ENCODE measurements at places on chromosomes 13 and 19.

DNA sequence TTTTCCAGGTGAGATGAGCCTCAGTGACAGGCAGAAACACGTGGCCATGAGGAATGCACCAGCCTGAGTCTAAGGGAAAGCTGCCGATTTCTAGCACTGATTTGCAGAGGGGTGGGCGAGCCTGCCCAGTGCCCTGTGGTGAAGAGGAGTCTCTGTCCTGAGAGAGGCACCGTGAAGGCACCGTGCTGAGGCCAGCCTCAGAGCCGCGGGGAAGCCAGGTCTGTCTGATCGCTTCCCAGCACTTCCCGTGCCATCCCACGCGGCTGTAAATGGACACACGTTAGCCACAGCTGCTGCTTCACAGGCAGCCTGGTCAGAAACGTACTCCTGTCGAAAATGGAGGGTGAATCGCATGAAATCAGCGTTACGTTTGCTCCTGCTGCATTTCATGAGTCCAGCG, 79.8 kb downstream of the ATP11A start:
- no peak for DNase-seq

- DNase-seq, result no peak
These were observed 792.9 kb downstream of the LIG4 start for GRCh38 chr13:107422421-107422820.

- no peak for DNase-seq
These were observed 27.3 kb upstream of the IL17D start for GRCh38 chr13:20676213-20676612.

- no peak for DNase-seq
These were observed 1.9 kb upstream of the LMTK3 start for GRCh38 chr19:48513289-48514122.

- no peak for DNase-seq
These were observed 40.5 kb downstream of the DZIP1 start for GRCh38 chr13:95603887-95604555.

DNA sequence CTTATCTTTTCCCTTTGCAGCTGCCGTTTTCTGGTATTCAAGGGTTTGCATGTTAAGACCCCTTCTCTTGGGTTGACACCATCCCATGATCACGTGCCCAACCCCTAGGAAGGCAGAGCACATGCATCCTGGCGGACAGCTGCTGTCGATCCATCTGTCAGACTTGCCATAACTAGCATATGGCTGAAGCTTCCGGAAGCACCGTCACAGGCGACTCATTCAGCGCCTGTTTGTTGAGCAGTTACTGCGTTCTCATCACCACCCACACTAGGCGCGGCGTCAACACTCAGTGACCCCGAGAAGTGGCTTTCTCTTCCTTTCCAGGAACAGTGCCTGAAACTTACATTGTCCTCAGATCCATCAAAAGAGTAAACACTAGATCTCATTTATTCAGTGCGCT, 93.6 kb downstream of the SOX1 start:
- no peak for DNase-seq

DNA sequence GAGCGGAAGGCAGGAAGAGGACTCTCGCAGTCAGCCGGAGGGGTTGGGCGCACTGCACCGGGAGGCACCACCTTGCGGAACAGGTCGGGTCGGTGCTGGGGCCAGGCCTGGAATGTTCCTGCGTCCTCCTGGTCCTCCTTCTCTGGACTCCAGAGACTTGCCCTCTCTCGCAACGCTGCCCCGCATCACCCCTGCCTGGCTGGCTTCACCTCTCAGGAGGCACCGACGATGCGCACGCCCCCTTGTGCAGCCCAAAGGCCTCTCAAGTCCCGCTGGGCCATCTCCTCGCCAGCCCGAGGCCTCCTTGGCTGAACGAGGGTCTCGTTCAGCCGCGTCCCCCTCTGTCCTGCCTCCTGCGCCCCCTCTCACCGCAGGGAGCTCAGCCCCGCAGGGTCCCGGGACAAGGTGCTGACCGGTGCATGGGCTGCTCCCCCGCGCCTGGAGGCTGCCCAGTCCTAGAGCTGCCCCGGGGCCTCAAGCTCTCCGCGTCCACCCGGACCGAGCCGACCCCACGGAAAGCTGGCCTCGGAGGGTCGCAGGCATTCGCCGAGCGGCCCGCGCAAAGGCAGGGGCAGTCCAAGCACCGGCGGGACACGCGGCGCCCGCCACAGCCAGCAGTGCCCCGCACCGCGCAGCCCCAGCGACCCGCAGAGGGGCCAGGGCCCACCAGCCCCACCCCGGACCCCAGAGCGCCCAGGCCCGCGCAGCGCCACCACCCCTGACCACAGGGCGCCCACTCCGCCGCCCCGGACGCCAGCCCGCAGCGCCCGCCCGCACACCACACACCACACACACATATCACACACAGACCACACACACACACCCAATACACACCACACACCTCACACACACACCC, 133.8 kb downstream of the CRYL1 start:
- no peak for DNase-seq

DNA sequence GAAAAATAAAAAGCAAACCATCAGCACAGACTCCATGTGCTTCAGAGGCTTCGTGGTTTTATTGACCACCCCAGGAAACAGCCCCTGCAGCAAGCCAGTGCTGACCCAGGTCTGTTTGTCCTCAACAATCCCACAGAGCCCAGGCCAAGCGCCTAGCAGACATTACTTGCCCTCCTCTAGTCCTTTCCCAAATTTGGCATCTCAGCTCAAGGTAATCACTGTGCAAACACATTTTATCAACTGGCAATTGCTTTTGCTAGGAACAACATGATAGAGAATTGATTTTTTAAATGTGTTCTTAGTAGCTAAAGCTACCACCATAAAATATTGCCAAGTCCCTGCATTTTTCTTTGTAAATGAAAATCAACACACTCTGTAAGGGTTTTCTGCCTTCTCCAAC, 121.8 kb downstream of the STOML3 start:
- DNase-seq, result no peak

DNA sequence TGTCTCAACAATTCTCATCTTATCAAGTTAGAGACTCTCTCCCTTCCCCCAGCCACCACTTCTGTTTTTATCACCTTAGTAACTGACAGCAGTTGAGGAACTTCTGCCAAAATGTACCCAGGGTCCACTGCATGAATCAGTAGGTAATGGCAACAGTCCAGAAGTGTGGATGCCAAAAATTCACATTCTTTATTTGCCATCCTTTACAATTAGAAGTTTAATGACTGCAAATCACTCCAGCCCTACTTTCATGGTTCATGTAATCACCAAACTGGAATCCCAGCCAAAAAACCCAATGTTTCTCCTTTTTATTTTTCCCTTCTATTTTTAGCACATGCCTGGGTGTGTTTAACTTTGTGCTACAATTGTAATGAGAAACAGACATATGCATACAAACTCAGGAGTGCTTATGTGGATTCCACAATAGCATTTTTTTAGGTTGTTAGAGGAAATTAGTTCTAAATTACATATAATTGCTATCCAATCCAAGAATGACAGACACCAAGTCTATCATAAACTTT, 243.5 kb downstream of the RGCC start:
- DNase-seq, result no peak

GRCh38 chr13:94292323-94292640, 187.2 kb downstream of the DCT start:
- DNase-seq, result no peak

DNA sequence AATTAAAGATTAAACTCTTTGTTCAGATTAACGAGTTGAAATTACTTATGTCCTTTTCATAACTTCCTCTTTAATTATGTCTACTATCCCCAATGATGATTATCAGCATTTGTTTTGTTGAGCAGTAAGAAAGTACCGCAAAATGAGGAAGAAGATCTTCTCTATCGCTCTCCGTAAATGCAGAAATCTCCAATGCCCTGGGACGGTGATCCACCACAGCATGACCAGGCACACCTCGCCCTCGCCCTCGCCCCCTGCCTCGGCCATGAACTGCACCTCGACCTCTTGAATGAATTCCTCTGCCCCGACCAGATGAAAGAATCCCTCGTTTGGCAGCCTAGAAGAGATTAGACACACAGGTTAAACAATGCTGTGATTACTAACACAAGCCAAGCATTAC, 69.1 kb downstream of the RBM26 start:
- DNase-seq, result no peak

GRCh38 chr19:54478677-54479266, 5.7 kb upstream of the CDC42EP5 start:
- DNase-seq, result no peak

- DNase-seq, result no peak
These were observed 8.9 kb upstream of the CRTC1 start for GRCh38 chr19:18674616-18675015.

DNA sequence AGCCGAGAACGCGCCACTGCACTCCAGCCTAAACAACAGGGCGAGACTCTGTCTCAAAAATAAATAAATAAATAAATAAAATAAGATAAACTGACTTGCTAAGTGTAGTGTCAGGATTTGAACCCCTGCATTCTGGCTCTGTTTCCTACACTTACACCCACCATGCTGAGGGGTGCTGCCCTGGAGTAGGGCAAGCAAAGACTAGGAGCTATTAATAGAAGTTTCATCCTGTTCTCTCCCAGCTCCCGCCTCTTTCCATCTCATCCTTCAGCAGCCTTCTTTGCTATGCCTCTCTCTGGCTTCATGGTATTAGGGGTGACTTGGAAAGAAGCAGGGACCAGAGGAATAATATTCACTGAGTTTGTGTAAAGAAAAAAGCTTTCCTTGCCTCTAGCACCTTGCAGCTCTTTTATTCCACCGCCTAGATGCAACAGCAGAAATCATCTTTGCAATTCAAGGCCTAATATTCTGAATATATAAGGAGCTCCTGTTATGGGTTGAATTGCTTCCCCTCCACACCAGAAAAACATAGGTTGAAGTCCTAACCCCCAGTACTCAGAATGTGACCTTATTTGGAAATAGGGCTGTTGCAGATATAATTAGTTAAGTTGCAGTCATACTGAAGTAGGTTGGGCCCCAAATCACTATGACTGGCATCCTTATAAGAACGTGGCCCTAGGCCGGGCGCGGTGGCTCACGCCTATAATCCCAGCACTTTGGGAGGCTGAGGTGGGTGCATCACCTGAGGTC, 8.7 kb upstream of the PLAUR start:
- DNase-seq, result no peak

DNA sequence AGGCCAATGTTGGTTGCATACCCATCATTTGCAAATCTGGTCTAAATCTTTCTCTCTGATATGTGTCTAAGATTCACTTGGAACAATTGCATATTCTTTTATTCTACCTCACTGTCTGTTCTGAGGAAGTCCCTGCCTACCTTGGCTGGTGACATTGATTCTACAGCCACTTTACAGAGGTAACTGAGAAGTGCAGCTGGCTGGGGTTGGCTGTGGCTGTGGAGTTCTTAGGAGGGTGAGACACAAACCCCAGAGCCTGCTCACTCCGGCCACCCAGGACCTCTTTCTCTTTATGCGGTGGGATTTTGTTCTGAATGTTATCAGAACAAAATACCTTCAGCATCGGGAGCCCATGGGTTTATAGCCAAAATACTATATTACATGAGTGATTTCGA, 54.5 kb upstream of the IRS2 start:
- no peak for DNase-seq

GRCh38 chr19:47187797-47188196, 43.2 kb downstream of the BBC3 start:
- DNase-seq, result no peak

DNA sequence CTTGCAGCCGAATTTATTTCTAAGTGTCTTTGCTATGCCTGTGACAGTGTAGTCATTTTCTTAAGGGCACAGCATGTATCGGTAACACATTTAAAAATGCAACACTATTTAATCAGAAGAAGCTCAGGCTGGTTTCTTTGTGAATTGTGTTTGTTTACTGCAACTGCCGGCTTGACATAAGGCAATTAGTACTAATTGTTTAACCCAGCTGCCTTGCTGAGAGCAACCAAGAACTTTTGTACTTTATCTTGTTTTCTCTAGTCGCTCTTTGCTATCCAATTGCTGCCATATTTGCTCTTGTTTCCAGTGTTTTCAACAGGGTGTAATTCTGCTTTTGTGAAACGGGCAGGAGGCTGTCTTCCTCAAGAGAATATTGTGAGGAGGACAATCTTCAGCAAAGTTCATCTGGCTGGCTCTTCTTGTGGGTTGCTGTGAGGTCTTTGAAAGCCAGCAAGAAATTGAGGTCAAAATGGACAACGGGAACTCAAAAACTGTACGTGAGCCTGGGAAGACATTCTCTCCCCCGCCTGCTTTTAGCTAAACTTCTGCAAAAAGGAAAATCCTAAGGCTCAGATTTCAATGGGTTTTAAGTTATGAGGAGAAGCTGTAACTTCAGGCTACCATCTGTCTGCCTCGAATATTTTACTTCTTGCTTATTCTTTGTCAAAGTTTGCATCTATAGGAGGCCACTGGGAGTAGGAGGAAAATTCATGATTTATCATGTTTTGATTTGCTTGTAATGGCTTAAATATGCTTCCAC, 75.8 kb upstream of the TSHZ3 start:
- DNase-seq, result no peak

- DNase-seq, result no peak
These were observed 73.1 kb downstream of the TNFSF13B start for GRCh38 chr13:108342369-108343289.

DNA sequence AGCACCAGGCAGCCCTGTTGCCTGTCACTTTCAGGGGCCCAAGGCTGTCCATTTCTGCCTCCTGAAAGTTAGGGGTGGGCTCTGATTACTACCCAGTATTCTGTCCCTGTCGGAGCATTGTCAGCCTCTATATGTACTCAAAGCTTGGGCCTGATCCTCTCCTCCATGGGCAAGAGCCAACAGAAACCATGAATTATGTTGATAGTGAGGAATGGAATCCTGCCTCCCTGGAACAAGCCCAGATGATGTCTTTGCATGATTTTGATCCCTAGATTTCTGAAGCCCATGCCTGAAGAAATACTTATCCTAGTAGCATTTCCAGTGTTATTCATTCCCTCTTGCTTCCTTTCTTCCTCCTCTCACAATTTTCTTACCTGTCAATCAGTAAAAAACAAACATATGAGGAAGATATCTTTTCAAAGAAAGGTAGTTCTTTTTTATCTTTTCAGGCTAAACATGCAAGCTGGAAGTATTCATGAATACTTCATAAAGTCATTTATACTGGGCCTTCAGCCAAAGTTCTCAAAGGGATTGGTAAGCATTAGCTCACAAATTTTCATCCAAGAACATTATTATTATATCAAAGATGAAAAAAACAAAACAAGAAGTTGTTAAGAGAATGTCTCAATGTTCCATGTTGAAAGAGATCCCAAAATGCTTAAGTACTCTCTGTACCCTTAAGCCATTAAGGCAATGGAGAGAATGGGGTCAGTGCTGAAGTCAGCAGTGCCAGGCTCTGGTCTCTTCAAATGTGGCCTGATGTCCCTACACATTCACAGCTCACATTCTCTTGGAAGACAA, 171.7 kb downstream of the NHLRC3 start:
- no peak for DNase-seq

GRCh38 chr13:102293723-102294122, 108.1 kb downstream of the FGF14 start:
- DNase-seq, result no peak
